ENCODE measurements at places on chromosomes 1 and 21.

DNA sequence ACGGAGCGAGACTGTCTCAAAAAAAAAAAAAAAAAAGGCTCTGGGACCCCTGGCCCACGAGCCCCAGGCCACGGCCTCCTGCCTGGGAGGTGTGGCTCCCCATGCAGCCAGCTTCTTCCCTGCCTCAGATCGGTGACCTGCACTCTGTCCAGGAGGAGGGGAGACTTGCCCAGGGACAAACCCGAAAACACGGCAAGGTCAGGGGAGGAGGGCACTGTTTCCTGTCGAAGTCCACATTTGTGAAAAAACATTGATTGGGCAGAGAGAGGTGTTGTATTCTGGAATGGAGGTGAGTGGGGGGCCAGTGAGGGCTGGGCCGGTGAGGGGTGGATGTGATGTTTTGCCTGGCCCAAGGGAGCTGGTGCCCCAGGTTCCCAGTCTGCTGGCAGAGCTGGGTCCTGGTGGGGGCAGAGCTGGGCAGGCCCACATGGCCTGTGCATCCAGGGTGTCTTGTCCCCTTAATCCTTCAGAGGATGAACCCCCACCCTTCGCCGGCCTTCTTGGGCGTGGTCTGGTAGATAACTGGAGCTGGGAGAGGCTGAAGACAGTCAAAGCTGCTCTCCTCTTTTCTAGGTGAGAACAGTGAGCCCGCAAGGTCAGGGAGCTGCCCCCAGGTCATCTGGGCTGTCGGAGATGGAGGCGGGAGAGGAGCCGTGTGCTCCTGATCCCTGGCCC lies 12.4 kb upstream of the FAAP20 start:
- no peak for DNase-seq

GRCh38 chr1:30730346-30731108 lies 7.1 kb upstream of the MATN1 start:
- DNase-seq = peak; percentile 25

DNA sequence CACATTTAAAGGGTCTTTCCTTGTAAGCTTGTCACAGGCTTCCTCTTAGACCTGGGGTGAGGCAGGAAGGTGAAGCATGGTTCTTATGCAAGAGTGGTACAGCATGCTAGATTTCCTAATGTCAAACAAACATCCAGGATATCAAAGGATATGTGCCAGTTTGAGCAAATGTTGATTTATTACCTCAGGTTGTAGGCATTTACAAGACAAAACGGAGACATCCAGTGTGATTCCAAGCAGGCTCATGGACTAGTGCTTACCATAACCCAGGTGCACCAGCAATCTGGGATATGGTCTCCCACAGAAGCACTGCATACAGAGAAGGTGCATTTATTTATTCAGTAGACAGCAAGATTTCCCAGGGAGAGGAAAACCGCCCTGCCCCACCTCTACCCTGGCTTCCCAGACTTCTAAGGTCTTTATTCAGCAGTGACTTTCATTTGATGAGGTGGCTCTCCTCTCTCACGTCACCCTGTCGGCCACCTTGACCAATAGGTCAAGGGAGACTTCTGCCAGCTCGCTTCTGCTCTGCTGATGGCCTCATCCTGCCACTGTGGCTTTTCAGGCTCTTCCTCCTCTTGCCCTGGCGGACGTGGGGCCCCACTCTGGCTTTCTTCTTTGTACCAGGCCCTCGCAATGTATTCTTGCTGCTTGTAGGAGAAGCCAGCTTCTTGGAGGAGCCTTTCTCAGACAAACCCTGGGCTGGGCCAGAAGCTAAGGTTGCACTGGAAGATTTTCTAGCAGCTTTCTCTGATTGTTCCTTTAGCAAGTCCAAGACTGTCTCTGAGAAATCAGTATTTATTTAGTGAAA lies 25.6 kb downstream of the HHIPL2 start:
- no peak for DNase-seq

DNA sequence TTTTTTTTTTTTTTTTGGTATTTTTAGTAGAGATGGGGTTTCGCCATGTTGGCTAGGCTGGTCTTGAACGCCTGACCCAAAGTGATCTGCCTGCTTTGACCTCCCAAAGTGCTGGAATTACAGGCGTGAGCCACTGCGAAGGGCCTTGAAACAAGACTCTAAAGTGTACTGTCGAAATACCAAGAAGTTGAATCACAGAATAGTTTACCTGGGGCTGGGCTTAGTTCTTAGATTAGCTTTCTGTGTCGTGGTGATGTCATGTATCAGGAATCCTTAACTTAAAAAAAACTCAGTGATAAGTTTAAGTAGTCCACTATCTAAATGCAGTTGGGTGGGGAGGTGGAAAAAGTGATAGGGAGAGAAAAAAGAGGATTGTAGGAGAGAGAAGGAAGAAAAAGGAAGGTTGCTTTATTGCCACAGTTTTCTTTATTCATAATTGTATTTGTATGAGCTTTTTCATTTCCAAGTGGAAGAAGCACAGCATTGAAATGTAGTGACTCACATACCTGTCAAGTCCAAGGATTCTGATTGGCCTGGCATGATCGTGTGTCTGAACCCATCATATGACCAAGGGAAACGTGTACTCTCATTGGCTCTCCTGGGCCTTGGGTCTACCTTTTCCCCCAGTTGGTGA lies 13.4 kb downstream of the ITSN1 start:
- DNase-seq = peak; percentile 76

DNA sequence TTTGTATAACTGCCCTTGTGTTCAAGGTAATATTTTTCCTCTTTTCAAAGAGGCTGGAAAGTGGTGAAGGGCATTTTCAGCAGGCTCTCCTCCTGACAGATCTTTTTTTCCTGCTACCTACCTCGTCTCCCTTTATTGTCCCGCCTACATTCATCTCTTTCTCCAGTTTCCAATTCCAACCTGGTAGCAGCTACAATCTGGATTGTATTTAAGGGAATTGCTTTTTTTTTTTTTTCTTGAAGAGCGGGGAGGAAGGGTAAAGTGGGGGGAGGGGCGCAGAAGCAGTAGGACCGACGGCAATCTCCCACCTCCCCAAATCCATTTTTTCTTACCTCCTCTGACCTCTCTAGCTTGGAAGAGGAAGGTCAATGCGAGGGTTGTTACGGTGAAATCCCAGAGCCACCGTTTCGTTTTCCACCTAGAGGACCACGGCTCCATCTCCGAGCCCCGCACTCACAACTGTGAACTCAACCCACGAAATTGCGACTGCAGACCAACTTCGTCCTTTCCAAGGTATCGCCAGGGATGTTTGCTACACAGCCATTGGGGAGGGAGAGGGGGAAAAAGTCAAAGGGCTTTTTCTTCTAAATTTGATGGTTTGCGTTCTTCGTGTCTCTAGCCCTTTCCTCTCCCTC lies 464 bp downstream of the COL11A1 start:
- no peak for DNase-seq

GRCh38 chr1:184563308-184563707 lies 176.5 kb downstream of the C1orf21 start:
- DNase-seq = peak; percentile 29

- no peak for DNase-seq
Observed at GRCh38 chr1:37073854-37074379, 39.6 kb upstream of the GRIK3 start.

DNA sequence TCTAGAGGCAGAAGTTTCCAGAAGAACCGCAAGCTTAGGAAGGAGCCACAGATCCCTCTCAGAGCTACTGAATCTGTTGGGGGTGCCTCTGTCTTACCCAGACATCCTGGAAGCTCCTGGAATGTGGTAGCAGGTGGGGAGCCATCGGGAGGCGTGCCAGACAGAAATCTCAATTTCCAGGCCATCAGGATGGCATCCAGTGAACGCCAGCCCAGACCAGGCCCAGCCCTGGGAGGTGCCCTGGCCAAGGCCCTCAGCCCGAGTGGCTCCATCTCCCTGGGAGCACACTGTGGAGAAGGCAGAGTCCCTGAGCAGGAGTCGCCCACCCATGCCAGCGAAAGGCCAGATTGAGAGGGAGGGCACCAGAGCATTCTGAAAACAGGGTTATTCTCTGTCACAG lies 2.5 kb downstream of the ABCA4 start:
- no peak for DNase-seq

DNA sequence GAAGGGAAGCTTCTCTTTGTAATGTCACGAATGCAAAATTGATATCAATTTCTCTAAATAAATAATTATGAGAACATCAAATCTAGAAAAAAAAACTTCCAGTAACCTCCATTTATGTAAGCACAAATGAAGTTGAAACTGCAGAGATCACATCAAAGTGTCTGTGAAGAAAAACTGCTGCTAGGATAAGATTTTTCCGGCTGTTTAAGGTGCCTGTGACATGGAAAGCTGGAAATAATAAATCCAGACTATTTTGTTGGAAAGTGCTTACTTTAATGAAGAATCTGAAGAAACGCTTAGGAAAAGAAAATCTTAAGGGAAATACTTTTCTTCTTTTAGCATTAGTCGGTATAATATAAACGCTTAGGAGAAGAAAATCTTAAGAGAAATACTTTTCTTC lies 57.0 kb downstream of the CHRM3 start:
- DNase-seq = no peak

DNA sequence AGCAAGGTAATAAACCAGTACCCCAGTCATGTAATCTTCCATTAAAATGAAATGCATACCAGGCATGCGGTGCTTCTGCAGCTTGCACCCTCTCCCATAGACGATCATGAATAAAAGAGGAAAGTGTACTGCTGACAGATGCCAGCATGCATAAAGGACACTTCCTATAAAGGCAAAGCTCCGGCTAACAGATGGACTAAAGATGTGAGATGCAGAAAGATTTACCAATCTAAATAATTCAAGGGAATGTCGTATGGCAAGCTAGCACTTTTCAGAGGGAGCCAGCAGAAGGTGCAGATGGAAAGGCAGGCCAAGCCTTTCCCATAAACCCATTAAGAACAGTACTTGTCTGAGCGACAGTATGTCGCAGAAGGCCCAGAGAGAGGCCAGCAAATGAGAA lies 542.0 kb downstream of the NUF2 start:
- DNase-seq = no peak

- no peak for DNase-seq
Observed at GRCh38 chr1:58679463-58679862, 20.4 kb downstream of the MYSM1 start.

DNA sequence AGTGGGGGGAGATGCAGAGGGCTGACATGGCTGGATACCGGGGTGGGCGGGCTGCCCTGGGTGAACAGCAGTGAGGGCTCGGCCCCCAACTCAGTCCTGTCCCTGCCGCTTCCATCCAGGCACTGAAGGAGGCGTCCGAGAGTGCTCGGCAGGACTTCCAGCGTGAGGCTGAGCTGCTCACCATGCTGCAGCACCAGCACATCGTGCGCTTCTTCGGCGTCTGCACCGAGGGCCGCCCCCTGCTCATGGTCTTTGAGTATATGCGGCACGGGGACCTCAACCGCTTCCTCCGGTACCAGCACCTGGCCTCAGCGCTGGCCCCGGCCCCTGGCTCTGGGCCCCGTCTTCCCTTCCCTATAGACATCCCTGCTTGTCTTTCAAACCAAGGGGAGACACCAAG lies 15.6 kb downstream of the NTRK1 start:
- no peak for DNase-seq

GRCh38 chr1:39098546-39099250 lies 72.5 kb downstream of the NDUFS5 start:
- peak; percentile 63 for DNase-seq

GRCh38 chr21:14875704-14876523 lies 188.9 kb downstream of the NRIP1 start:
- DNase-seq = peak; percentile 86

DNA sequence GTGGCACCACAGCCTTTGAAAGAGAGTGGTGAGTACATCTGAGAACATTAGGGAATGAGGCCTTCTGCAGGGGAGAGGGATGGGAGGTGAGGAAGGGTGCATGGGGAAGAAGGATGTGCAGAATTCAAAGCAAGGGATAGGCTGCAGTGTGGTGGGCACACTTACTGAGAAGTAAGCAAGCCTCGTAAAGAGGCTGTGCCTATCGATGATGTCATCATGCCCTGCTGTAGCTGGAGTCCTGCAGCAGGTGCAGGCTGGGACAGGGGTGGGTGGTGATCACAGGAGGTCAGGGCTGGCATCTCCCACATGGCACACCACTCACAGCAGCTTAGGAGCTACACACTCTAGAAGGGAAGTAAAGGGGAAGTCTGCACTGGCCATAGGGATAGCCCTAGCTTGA lies 16.2 kb downstream of the ZSCAN20 start:
- no peak for DNase-seq

DNA sequence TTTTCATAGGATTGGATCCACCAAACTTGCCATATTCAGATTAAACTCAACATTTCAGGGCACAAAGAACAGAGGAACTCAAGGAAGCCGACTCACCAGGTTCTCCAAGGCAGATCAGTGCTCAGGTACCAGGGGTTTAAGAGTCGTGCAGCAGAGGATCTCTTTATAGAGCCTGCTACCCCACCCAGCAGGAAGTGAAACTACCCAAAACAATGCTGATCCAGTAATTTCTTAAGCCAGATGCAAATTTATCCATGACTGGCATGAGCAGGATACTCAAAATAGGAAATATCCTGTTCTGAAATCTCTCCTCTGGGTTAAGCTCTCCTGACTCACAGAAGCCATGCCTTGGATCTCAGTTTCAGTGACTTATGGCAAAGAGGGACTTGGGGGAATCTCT lies at the start of gene SPRR2A:
TSS of gene SPRR2A (minus strand) at position 138 of the 400 bp plus-strand sequence. CDS start 777 bp downstream, outside the sequence.
- no peak for DNase-seq
